ENCODE measurements at places on chromosomes 2 and 18.

DNA sequence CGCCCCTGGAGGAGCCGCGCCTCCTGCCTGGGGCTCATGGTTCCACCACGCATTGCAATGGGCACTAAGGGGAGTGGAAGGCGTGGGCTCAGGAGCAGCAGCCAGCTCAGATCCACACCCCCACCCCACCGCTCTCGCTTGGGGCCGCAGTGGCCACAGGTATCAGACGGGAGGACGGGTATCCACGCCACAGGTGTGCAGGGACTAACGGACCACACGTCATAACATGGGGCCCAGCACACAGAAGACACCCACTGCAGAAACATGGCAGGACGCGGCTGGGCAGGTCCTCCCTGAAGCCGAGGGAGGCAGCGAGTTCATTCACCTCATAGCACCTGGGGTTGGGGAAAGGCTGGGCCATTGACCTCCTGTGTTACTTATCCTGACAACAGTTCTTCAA, 13.0 kb downstream of the HDAC4 start:
- no peak for DNase-seq

- no peak for DNase-seq
These were observed 78.4 kb downstream of the DPP4 start for GRCh38 chr2:161995553-161996016.

GRCh38 chr2:207202645-207203044, 36.9 kb upstream of the KLF7 start:
- DNase-seq = no peak

- no peak for DNase-seq
These were observed 13.8 kb downstream of the MAPK4 start for GRCh38 chr18:50573679-50574078.

DNA sequence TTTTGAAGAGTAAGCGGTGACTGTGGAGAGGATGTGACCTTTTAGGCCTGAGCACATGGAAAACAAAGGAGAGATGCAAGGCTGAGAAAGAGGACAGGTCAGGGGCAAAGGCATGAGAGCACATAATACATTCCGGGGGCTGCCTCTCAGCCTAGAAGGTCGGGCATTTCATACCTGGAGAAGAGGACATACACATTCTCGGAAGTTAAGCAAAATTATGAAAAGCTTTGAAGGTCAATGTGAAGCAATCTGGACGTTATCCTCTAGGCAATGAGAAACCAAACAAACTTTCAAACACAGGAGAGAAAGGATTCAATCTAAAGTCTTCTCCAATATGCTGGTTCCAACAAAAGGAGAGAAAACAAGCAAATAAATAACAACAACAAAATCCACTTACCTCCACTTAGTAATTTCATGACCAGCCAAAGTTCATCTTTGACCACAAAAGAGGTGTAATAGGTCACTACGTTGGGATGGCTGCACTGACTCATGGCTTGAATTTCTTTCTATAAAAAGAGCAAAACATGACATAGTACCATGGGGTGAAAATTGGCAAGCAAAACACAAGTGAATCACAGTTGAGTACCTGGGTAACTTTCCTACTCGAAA, 80.4 kb downstream of the STK39 start:
- DNase-seq = no peak

GRCh38 chr2:74695663-74696062, 41.6 kb downstream of the SEMA4F start:
- no peak for DNase-seq

- no peak for DNase-seq
These were observed 852.9 kb downstream of the DCDC2C start for GRCh38 chr2:4556135-4556896.

DNA sequence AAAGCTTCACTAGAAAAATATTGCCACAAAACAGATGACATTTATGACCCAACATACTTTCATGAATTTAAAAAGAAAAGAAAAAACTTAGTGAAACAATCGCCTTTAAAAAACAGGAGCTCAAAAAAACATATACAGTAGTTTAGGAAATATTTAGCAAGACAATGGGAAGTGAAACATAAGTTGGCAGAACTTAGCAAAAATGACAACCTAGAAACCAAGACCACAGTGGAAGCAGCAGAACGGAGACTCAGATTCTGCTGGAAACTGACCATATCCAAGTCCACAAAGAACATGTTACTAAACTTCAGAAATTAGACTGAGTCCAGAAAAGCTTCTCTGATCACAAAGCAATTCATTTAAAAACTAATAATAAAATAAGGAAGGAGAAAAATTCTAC, 41.8 kb upstream of the CTAGE1 start:
- no peak for DNase-seq

DNA sequence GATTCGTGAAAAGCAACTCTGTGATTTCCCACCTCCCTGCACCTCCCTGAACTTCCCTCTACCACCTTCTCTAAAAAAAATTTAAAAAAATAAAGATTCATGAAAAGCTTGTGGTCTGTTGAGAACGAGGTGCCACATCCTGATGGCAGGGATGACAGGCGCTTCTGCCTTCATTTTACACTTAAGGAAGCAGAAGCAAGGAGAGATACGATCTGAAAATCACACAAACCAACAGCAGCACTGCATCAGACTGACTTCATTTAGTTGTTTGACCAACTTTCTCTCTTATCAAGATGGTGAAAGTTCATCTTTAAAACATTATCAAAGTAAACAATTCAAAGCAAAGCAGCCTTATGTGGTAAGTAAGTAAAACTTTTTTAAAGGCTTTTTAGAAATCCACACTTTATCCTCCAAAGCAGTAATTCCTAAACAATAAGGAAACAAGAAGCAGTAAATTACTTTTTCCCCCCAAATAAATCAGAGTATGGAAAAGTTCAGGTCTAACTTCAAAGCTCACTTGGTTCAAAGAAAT, 15.5 kb downstream of the WDFY1 start:
- no peak for DNase-seq

GRCh38 chr2:125272651-125273050, 1247.6 kb downstream of the CNTNAP5 start:
- no peak for DNase-seq

DNA sequence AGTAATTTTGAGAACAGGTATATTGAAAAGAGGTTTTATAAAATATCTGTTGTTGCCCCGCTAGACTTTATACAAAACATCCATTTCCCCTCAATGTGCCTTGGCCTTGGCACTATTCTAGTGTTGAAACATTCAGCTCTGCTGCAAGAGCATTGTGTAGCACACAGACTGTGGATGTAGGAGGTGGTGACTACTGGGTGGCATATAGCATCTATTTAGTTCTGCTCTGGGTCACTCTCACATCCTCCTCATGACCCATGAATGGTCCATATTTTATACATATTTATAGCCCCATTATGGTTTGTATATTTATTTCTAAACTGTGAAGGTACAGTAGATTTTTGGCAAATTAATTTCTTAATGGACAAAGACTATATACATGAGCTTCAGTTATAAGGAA, 1022.0 kb upstream of the CELF4 start:
- DNase-seq = no peak

GRCh38 chr2:45568935-45569334, 42.1 kb downstream of the SRBD1 start:
- no peak for DNase-seq

DNA sequence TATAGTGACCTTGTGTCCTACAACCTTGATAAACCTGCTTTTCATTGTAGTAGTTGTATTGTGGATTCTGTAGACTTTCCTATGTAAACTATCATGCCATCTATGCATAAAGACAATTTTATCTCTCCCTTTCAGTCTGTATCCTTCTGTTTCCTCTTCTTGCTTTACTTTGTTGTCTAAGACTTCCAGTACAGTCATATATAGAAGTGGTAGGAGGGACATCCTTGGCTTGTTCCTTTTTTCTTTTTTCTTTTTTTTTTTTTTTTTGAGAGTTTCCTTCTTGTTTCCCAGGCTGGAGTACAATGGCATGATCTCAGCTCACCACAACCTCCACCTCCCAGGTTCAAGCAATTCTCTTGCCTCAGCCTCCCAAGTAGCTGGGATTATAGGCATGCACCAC, 39.7 kb downstream of the UBE2F start:
- no peak for DNase-seq

DNA sequence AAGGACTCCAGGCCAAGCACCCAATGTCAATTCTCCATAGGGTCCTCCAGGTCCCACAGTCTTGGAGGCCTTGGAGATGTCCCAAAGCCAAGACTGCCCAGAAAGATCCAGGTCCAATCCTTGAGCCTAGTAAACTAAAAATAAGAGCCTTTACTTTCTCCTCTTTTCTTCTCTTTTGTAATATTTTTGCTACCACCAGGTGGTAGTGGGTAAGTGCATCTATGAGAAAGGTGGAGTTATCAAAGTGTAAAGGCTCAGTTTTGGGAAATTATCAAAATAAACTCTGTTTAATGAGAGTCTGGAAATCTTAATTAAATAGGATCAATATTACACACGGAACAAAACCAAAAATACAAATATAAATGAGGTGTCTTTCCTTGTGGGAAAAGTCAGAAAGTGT, 276.4 kb downstream of the ALK start:
- DNase-seq = no peak

DNA sequence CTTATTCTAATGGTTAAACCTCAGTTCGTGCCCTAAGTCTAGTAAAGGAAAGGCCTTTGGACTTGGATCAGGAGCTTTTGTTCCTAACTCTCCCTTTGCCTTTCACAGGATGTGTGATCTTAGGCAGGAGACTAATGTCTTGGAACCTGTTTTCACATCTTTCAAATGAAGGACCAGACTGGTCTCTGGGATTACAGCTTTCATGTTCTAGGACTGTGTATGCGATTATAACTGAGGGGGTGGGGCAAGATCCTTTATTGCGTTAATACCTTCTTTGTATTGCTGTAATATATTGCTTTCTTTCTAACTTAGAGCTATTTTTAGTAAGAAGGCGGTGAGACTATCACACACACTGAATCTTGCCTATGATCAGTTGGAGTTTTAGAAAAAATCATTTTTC, 368.1 kb downstream of the RPRM start:
- no peak for DNase-seq

DNA sequence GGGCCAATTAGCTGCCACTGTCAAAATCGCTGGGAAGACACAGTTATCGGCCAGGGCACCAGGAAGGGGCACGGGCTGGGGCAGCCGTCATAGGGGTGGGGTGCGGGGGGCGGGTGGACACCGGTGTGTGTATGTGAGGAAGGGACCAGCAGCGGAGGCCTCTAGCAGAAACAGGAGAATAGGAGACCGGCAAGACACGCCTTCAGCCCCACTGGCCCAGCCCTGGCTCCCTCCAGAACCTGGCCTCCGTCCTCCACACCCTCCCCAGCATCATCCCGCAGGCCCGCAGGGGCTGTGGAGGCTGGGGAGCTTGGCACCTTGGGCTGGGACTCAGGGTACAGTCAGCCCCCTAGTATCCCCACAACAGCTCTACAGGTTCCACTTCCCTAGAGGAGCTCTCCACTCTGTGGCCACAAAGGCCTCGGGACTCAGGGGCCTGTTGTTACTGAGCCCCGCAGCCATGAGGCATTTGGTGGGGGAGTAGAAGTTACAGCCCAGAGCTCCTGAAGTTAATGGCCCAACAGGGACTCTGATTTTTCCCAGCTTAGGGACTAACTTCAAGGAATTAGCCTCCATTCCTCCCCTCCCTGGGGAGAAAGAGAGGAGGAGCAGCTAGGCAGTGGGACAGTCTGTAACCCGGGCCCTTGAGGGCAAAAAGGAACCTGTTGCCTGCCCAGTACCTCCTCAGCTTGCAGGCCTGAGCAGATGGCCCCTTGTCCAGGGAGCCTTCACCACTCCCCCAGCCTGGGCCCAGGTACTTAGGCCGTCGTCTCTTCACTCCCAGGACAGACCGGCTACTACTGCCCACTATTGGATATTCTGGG, 19.9 kb downstream of the SH2D6 start:
- DNase-seq = no peak

DNA sequence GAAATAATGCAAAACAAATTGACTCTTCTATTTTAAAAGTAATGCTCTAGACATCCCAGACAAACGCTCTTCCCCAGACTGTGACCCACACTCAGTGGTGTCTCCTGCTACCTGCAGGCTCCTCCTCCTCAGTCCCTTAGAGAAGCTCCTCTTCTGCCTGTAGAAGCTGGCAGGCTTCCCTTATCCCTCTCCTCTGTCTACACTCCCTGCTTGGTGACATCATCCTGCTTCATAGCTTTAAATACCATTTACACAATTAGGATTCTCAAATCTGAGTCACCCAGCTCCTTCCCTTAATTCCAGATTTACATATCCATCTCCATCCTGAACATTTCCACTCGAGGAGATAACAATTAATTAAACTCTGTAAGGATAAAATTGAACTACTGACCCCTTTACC, 167.9 kb downstream of the FBXO15 start:
- DNase-seq = no peak

DNA sequence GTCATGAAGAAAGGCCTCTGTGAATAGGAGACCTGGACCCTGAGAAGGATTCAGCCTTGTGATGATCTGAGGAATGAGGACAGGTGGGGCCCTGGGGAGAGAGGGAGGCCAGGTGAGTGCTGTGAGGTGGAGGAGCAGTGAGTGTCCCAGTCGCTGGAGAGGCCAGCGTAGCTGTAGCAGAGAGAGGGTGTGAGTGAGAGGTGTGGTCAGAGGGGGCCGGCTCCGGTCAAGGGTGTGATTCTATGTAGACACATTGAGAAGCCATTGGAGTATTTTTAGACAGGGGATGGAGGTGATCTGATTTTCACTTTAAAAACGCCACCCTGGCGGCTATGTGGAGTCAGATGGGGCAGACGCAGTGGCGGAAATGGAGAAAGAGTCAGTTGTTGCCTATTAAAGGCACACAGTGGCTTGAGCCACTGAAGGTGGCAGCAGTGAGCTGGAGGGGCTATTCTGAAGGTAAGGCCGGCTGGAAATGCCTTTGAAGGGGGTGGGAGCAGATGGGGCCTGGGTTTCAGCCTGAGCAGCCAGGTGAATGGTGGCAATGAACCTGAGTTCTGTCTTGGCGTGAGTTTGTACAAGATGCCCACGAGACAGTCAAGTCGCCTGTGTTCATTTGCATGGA, 55.6 kb downstream of the GREB1 start:
- no peak for DNase-seq

DNA sequence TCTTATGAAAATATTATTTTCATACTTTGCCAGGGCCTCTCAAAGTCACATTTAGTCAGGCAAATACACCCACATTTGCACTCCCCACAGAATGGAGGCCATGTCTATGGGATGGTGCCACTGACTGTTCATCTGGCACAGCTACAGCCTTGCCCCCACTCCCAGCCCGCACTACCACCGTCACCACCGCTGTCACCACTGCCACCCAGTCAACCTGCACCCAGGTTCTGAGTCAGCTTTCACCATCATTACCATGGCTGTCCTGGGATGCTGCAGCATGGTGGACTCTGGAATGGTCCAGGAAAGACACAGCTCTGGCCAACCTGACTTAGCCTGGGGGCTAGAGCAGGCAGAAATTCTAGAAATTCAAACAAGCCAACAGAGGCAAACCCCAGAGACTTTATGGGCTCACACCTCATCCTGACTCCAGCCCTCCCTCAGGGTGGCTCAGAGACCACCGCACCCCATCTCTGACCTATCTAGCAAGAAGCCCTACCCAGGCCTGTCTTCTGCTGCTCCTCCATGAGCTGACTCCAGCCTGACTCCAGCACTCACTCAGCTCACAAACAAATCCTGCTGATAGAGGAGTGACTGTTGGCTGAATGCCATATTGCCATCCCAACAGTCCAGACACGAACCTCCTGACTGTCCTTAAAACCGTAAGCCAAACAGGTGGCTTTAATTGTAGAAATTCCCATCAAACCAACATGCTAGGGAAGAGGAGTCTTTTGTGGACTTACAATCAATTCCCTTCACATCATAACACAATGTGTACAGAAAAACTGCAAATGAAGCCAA, 28.0 kb downstream of the DNER start:
- DNase-seq = no peak
